ENCODE measurements at places on chromosomes 12 and 14. TPM values are rescaled to one million over a fixed set of nuclear protein-coding genes. Genes with fewer than 3 reads are reported as not detected.

GPRC5A gene
- 0.64 TPM for total RNA-seq

PDE3A gene
- total RNA-seq, result 0.02 TPM

UNC79 gene
- total RNA-seq, result 0.04 TPM

EFCAB11 gene
- total RNA-seq, result 18.2 TPM

TMED8 gene
- 14.0 TPM for total RNA-seq

- no peak for DNase-seq
- peaks cover 6% of the 10 kb centered on the region for H3K36me3 ChIP-seq
- H3K4me3 ChIP-seq, result no peak overlapping the region
- no peaks in the 10 kb centered on the region for H3K4me1 ChIP-seq
- no peaks in the 10 kb centered on the region for H3K27me3 ChIP-seq
These were observed 45.8 kb downstream of the HRK start for GRCh38 chr12:116835484-116835883.

- no peak overlapping the region for H3K4me3 ChIP-seq
- no peaks in the 10 kb centered on the region for H3K27me3 ChIP-seq
- H3K27ac ChIP-seq, result no peak overlapping the region
- H3K36me3 ChIP-seq, result no peaks in the 10 kb centered on the region
These were observed 13.8 kb upstream of the TMPRSS12 start for GRCh38 chr12:50828886-50829285.

- H3K4me3 ChIP-seq, result no peak overlapping the region
- peaks cover 6% of the 10 kb centered on the region for H3K27me3 ChIP-seq
- DNase-seq, result no peak
- H3K36me3 ChIP-seq, result no peaks in the 10 kb centered on the region
- peaks cover 10% of the 10 kb centered on the region for H3K4me1 ChIP-seq
These were observed 2.0 kb upstream of the MDM1 start for GRCh38 chr12:68334132-68334531.

- peaks cover 26% of the 10 kb centered on the region for H3K27me3 ChIP-seq
- no peaks in the 10 kb centered on the region for H3K36me3 ChIP-seq
- peak; percentile 50 for DNase-seq
- H3K4me1 ChIP-seq, result no peaks in the 10 kb centered on the region
These were observed 51.7 kb upstream of the KICS2 start for GRCh38 chr12:64273527-64274403.

GRCh38 chr12:3313066-3313465 lies 177.9 kb upstream of the PRMT8 start:
- H3K4me3 ChIP-seq, result no peak overlapping the region
- H3K36me3 ChIP-seq, result no peaks in the 10 kb centered on the region
- no peak for DNase-seq
- H3K27me3 ChIP-seq, result peaks cover 37% of the 10 kb centered on the region
- no peak overlapping the region for H3K27ac ChIP-seq
- no peaks in the 10 kb centered on the region for H3K4me1 ChIP-seq

GRCh38 chr12:19886639-19887064 lies 447.4 kb downstream of the AEBP2 start:
- DNase-seq, result no peak
- H3K27ac ChIP-seq, result no peak overlapping the region
- H3K4me3 ChIP-seq, result no peak overlapping the region

- peaks cover 67% of the 10 kb centered on the region for H3K36me3 ChIP-seq
- H3K4me1 ChIP-seq, result no peaks in the 10 kb centered on the region
- H3K4me3 ChIP-seq, result no peak overlapping the region
These were observed 11.5 kb upstream of the TDRD9 start for GRCh38 chr14:103916636-103917262.

DNA sequence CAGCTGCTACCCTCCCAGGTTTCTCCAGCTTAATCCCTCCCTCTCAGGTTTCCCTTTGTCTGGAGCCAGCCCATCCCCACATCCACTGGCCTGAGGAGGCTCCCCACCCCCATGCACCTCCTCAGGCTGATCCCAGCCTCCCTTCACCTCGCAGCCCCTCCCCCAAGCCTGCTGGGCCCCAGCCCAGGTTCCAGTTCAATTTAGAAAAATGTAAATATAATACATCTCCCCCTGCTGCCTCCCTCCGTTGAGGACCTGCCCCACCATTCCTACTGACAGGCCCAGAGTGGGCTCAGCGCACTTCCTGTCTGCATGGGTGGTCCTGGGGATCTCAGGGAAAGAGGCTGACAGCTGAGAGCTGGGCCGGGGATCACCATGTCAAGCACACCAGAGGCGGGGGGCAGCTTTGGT lies 155.8 kb downstream of the NTF3 start:
- no peaks in the 10 kb centered on the region for H3K36me3 ChIP-seq
- H3K4me3 ChIP-seq, result no peak overlapping the region
- DNase-seq, result no peak
- peaks cover 7% of the 10 kb centered on the region for H3K27me3 ChIP-seq

Data from K562 (cell line).